ENCODE measurements at places on chromosomes 7 and 10.
A peak's percentile ranks its signal among the peaks of the same experiment; 100 is the strongest.

- DNase-seq = no peak
These were observed 128.3 kb downstream of the TPST1 start for GRCh38 chr7:66333443-66333842.

GRCh38 chr7:151404216-151405011 lies 5.4 kb downstream of the WDR86 start:
- no peak for DNase-seq

GRCh38 chr10:103659674-103660363 lies 166.3 kb downstream of the NEURL1 start:
- DNase-seq = peak; percentile 68

- peak; percentile 50 for DNase-seq
These were observed 17.1 kb downstream of the ARHGAP21 start for GRCh38 chr10:24706479-24707118.

DNA sequence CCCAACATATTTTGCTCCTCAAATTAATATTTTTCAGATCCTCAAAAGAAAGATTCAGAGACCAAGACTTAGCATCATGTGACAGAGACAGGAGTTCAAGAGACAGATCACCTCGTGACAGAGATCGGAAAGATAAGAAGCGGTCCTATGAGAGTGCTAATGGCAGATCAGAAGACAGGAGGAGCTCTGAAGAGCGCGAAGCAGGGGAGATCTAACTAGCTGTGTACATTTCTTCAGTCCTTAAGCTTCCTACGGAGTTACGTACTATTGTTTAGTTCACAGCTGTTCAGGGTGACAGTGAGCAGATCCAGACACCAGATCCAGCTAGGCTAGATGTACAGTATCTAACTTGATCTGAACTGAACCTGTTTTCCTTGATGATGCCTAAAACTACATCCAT lies 61.3 kb downstream of the KLRG2 start:
- DNase-seq = no peak

DNA sequence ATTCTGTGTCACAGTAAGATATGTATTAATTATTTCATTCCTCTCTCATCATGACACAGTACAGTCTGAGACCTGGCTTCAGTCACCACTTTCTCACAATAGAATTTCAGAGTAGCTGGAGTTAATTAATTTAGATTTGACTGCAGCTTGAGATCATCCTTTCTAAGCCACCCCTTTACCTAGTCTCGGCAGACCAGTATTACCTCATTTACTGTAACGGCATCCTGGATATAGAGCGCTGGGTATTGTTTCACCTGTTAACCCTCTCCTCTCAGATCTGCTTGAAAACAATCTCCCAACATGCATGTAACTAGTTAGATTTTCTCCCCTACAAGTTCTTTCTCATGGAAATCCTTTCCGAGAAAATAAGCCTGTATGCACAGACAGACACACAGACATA lies 1057.5 kb downstream of the GATA3 start:
- no peak for DNase-seq

DNA sequence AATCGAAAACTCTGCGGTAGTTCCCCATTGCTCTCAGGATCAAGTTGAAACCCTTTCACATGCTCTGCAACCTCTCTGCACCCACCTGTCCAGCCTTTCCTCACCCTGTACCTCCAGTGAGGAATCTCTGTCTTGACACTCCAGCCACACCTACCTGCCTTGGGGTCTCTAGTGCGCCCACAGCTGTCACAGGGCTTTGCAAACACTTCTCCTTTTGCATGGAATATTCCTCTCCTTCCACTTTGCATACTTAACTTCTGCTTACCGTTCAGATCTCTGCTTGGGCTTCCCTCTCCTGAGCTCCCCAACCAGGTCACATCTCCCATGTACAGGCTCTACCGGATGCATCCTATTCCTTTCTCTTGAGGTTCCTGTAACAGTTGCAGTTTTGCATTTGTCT lies 6.6 kb upstream of the ZYX start:
- DNase-seq = no peak

- DNase-seq = no peak
These were observed 2.0 kb upstream of the GDF10 start for GRCh38 chr10:47297866-47298540.

DNA sequence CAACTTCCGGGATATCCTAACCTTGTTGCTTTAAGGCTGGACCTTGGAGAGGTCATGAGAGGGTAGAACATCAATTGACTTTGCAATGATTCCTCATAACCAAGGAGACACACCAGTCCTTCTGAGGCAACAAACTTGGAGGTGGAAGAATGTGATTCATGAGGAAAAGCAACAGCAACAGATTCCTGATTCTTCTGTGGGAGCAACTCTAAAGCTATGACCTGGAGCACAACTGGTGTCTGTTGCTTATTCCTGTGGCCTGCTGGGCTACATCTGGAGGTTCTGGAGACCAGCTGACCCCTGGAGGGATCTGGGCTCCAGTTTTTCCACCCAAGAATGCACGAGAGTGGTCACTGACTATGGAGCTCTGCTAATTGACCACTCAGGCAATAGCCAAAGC lies 116.6 kb downstream of the CREB5 start:
- DNase-seq = no peak

- DNase-seq = no peak
These were observed 162.2 kb downstream of the SLIT1 start for GRCh38 chr10:97023401-97024167.

- no peak for DNase-seq
These were observed 3.9 kb downstream of the MDH2 start for GRCh38 chr7:76051840-76052239.

GRCh38 chr7:90180649-90181048 lies 26.4 kb downstream of the STEAP1 start:
- no peak for DNase-seq

DNA sequence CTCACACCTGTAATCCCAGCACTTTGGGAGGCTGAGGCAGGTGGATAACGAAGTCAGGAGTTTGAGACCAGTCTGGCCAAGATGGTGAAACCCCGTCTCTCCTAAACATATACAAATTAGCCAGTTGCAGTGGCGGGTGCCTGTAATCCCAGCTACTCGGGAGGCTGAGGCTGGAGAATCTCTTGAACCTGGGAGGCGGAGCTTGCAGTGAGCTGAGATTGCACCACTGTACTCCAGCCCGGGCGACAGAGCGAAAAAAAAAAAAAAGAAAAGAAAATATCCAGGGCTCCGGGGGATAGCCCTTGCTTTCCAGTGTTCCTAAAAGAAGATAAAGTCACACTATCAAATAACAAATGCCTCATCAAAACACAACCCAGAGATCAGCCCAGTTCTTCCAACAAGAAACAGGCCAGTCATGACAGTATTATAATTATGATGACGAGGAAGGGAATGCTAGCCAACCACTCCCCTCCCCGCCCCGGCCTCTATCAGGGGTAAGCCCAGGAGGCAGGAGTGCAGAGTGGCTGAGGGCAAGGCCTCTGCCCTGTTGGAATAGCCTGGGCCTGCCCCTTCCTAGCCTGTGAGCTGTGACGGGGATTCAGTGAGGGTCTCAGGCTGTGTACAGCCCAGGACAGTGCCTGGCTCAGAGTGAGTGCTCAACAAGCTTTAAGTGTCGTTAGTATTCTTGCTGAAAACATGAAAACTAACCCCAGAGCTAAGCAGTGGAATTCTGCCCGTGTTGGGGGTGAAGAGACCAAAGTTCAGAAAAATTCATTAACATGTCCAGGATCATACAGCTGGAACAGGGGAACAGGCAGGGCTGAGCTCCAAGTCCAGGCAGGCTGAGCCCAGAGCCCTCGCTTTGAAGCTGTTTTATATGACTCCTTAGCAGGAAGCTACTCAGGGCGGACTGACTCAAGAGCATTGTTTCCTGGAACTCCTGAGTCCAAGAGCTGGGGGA lies 54.3 kb downstream of the FAM241B start:
- no peak for DNase-seq

DNA sequence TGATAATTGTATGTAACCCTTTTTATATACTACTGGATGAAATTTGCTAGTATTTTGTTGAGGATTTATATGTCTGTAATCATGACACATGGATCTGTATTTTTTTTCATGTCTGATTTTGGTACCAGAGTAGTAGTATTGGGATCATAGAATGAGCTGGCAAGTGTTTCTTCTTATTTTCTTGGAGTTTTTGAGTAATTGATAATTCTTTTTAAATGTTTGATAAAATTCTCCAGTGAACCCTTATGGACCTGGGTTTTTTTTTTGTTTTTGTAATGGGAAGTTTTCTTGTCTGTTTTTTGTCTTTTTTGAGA lies 28.4 kb downstream of the ZNF33A start:
- DNase-seq = no peak

DNA sequence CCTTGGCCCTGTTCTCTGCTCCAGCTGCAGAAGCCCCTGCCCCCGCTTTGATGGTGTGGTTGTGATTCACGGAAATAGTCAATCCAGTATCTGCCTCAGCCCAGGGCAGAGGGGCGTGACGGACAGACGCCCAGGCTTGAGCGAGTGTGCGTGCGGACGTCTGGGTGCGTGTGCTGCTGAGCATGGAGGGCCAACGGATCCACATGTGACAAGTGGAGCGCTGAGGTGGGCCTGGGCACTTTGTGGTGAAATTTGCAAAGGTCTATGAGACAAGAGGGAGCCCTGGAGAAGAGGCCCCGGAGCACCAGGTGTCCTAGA lies 94.4 kb downstream of the WDR37 start:
- no peak for DNase-seq

- DNase-seq = no peak
These were observed 126.6 kb downstream of the CCDC71L start for GRCh38 chr7:106534271-106534846.

- no peak for DNase-seq
These were observed at the start of gene CCL24 for GRCh38 chr7:75813781-75814236. Gene CCL24 (minus strand): TSS chr7:75813806. CDS start chr7:75813715, 91 bp downstream.

DNA sequence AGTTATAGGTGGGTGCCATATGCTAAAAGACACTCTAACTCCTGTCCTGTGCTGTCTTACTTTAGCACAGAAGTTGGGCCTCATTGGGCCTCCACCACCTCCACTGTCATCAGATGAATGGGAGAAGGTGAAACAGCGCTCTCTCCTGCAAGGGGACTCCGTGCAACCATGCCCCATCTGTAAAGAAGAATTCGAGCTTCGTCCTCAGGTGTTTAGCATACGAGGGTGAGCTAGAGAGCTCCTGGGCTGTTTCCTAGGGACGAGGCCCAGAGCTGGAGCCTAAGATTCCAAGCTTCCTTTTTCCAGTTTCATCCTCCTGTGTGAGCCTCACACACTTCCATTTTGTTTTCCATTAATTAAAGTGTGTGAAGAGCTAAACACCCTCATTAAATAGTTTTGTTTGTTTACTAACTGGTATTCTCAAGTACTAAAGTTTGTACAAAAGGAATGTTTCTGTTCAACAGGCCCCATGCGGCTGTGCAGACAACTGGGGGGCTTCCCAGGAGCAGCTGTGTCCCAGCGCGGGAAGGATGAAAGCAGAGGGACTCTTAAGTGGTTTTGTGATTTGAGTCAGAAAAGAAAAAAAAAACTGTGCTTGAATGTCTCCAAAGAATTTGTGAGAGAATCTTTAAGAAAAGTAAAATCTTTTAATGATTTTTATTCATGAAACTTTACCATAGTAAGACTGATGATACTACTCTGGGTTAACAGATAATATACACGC lies 14.1 kb downstream of the RNF32 start:
- no peak for DNase-seq

GRCh38 chr7:121544726-121545125 lies 148.6 kb upstream of the FAM3C start:
- no peak for DNase-seq

- no peak for DNase-seq
These were observed 526.3 kb upstream of the SEMA3D start for GRCh38 chr7:85713171-85713570.

DNA sequence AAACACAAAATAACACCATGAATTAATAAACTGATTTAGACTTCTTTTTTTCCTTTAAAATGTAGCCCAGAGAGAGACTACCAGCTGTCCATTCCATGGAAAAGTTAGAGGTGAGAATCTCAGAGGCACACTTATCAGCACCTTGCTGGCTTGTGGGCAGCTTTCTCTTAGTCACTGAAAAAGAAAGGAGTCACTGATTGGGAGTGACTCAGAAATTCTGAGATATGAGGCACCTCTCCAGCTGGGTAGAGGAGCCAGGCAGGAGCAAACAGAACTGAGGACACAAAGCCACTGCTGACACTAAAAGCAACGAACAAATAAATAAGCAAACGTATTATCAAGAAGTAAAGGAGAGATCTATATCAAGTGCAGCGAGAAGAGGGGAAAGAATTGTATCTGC lies 310.6 kb downstream of the PARD3 start:
- no peak for DNase-seq

DNA sequence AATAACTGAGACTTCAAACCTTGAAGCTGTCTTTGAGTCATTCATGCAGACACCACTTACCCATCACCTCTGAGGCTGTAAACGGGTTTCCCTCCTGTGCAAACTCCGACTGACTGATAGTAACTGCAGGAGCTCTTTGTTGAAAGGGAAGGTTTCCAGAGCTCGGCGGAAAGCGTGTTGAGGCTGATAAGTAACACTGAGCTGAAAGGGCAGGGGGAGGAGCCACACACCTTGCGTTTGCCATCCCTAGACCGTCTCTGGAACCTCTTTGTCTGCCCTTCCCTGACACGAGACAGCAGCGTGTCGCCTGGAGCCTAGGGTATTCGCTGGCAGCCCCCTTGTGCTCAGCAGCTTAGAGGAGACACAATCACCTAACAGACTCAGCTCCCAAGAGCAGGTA lies 134.0 kb downstream of the PAXIP1 start:
- no peak for DNase-seq

DNA sequence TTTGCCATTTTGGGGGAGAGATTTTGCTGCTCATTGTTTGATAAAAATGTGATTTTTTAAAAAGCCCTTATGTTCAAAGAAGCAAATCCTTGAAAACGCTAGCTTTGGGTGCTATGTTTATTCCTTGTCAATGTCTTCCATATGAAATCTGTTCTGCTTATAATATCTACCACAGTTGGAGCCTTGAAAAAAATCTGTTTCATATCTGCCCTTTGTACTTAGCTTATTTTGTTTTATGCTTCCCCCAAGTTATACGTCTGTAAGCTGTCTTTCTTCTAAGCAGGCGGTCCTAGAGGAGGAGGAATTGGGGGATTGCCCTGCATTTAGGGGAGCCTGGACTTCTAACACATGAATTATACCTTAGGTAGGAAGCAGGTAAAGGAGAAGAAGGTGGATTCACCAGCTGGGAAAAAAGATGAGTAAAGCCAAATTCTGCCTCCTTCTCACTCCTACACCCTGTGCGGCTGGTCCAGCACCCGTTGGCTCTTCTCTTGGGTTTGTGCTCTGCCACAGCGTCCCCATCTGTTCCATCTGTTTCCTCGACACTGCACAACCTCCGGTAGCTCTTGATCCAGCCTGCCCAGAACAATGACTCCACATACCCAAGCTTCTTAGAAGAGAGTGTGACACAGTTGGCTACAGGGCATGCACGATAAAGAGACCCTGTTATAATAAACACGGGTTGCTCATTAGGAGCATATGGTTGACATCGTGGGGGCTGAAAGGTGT lies 31.9 kb upstream of the NEUROD6 start:
- no peak for DNase-seq

Measured in CD4-positive, alpha-beta T cell treated with Interleukin-6 for 4 hours (primary cell).